ENCODE measurements at places on chromosomes 12 and 14.

DNA sequence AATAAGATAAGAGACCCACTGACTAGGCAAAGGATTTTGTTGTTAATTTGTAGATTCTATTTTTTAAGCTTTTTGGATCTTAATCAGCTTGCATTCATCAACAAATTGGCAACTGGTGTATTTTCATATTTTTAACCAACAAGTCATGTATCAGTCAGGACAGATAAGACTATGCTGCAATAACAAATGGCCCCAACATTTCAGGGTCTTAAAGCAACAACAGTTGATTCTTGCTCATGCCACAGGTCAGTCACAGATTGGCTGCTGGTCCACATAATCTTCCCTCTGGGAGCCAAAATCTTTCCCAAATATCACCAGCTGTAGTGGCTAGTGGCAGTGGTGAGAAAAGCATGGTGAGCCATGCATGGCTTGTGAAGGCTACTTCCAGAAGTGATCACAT is 21.9 kb upstream of the SERPINA12 start:
- no peak overlapping the region for H3K27ac ChIP-seq
- H3K36me3 ChIP-seq, result no peaks in the 10 kb centered on the region
- no peaks in the 10 kb centered on the region for H3K4me1 ChIP-seq
- no peak overlapping the region for H3K4me3 ChIP-seq
- no peak for DNase-seq

GRCh38 chr12:42587601-42588523 is 1.7 kb downstream of the PRICKLE1 start:
- no peaks in the 10 kb centered on the region for H3K36me3 ChIP-seq
- peaks cover 48% of the 10 kb centered on the region for H3K27me3 ChIP-seq
- no peak overlapping the region for H3K4me3 ChIP-seq
- no peak for DNase-seq

- H3K36me3 ChIP-seq, result no peaks in the 10 kb centered on the region
- no peak overlapping the region for H3K4me3 ChIP-seq
- no peak for DNase-seq
- no peaks in the 10 kb centered on the region for H3K27me3 ChIP-seq
Measured at GRCh38 chr14:101207897-101208296, 304.4 kb upstream of the RTL1 start.

- H3K4me3 ChIP-seq, result no peak overlapping the region
- DNase-seq, result no peak
- peaks cover 14% of the 10 kb centered on the region for H3K36me3 ChIP-seq
- H3K4me1 ChIP-seq, result no peaks in the 10 kb centered on the region
Measured at GRCh38 chr14:96565811-96566210, 63.6 kb downstream of the PAPOLA start.

DNA sequence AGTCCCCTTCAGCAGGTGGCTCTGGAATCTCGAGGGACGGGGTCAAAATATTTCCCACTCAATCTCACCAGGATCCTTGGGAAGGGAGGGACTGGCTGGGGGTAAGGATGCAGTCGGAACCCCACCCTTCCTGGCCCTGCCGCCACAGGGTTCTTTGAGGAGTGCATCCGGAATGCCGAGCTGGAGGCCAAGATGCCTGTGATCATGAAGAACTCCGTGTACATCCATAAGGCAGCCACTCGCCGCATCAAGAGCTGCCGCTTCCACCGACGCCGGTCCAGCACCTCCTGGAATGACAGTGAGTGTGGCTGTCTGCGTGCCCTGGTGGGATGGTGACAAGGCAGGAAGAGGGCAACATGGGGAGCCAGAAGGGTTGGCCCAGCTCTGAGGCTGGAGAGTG is 43.1 kb downstream of the PLEKHD1 start:
- no peak for DNase-seq
- no peak overlapping the region for H3K27ac ChIP-seq
- H3K36me3 ChIP-seq, result no peaks in the 10 kb centered on the region
- H3K4me3 ChIP-seq, result no peak overlapping the region

- no peaks in the 10 kb centered on the region for H3K36me3 ChIP-seq
- H3K4me3 ChIP-seq, result no peak overlapping the region
- DNase-seq, result no peak
- no peak overlapping the region for H3K27ac ChIP-seq
- no peaks in the 10 kb centered on the region for H3K4me1 ChIP-seq
Measured at GRCh38 chr12:18753481-18754123, 15.7 kb downstream of the CAPZA3 start.

GRCh38 chr12:11777962-11778361 is 128.5 kb downstream of the ETV6 start:
- H3K36me3 ChIP-seq, result peaks cover 2% of the 10 kb centered on the region
- H3K27me3 ChIP-seq, result no peaks in the 10 kb centered on the region
- peaks cover 28% of the 10 kb centered on the region for H3K4me1 ChIP-seq

DNA sequence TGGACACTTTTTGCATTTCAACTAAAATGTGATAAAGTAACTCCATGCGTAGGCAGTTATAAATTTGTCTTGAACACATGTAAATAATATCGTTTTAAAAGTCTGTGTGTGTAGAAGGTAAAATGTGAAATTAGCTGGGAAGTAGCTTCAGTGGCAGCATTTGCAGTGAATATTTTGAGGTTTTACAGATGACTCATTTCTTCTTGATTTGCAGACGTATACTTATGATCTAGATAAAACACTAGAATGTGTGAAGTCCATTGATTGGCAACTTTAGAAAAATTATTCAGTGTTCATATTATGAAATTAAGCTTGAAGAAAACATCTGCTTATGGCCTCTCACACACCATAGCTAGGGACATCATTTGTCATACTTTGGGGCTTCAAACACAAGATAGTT is 788.6 kb upstream of the NOVA1 start:
- H3K36me3 ChIP-seq, result no peaks in the 10 kb centered on the region
- H3K27ac ChIP-seq, result no peak overlapping the region
- no peaks in the 10 kb centered on the region for H3K4me1 ChIP-seq
- no peak for DNase-seq
- H3K4me3 ChIP-seq, result no peak overlapping the region
- H3K27me3 ChIP-seq, result no peaks in the 10 kb centered on the region

GRCh38 chr12:57276935-57277563 is 26.1 kb upstream of the STAC3 start:
- H3K4me1 ChIP-seq, result peaks cover 15% of the 10 kb centered on the region
- no peak overlapping the region for H3K4me3 ChIP-seq
- no peak overlapping the region for H3K27ac ChIP-seq
- DNase-seq, result no peak
- no peaks in the 10 kb centered on the region for H3K27me3 ChIP-seq
- peaks cover 57% of the 10 kb centered on the region for H3K36me3 ChIP-seq

DNA sequence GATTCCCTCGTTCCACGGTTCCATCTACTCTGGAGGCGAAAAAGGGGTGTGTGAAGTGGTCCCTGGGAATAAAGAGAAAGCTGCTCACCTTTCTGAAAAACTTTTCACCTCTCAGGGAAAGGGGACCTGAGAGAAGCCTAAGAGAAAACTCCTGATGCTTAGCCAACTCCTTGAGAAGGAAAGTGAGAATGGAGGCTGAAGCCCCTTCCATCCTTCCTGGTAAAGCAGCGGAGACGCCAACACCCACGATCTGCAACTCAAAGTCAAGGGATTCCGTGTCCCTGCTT is 110.0 kb downstream of the ARF6 start:
- no peaks in the 10 kb centered on the region for H3K36me3 ChIP-seq
- peak overlapping the region; percentile 98 for H3K27ac ChIP-seq
- H3K27me3 ChIP-seq, result no peaks in the 10 kb centered on the region
- DNase-seq, result no peak

- peak overlapping the region; percentile 69 for H3K4me3 ChIP-seq
- H3K36me3 ChIP-seq, result no peaks in the 10 kb centered on the region
- H3K4me1 ChIP-seq, result peaks cover 69% of the 10 kb centered on the region
- no peaks in the 10 kb centered on the region for H3K27me3 ChIP-seq
- peak overlapping the region; percentile 87 for H3K27ac ChIP-seq
- peak; percentile 44 for DNase-seq
Measured at GRCh38 chr12:121628536-121628935, 2.2 kb downstream of the ORAI1 start.

- H3K27me3 ChIP-seq, result peaks cover 5% of the 10 kb centered on the region
- H3K4me3 ChIP-seq, result no peak overlapping the region
- peaks cover 20% of the 10 kb centered on the region for H3K4me1 ChIP-seq
- H3K27ac ChIP-seq, result no peak overlapping the region
- H3K36me3 ChIP-seq, result no peaks in the 10 kb centered on the region
- no peak for DNase-seq
Measured at GRCh38 chr12:52360663-52361271, 6.5 kb downstream of the KRT85 start.

GRCh38 chr14:92657457-92658142 is 90.8 kb downstream of the LGMN start:
- H3K4me1 ChIP-seq, result peaks cover 57% of the 10 kb centered on the region
- peak; percentile 29 for DNase-seq
- peak overlapping the region; percentile 31 for H3K27ac ChIP-seq
- H3K27me3 ChIP-seq, result no peaks in the 10 kb centered on the region
- H3K4me3 ChIP-seq, result no peak overlapping the region

- no peak overlapping the region for H3K27ac ChIP-seq
- peak; percentile 38 for DNase-seq
- H3K36me3 ChIP-seq, result no peaks in the 10 kb centered on the region
- peaks cover 35% of the 10 kb centered on the region for H3K27me3 ChIP-seq
- H3K4me3 ChIP-seq, result no peak overlapping the region
- peaks cover 52% of the 10 kb centered on the region for H3K4me1 ChIP-seq
Measured at GRCh38 chr14:102927346-102927877, 4.9 kb downstream of the AMN start.

- no peaks in the 10 kb centered on the region for H3K27me3 ChIP-seq
- peak overlapping the region; percentile 51 for H3K27ac ChIP-seq
- no peak overlapping the region for H3K4me3 ChIP-seq
- H3K4me1 ChIP-seq, result peaks cover 18% of the 10 kb centered on the region
- no peaks in the 10 kb centered on the region for H3K36me3 ChIP-seq
Measured at GRCh38 chr14:59245809-59246295, 57.4 kb downstream of the DAAM1 start.

- H3K4me3 ChIP-seq, result no peak overlapping the region
- no peak for DNase-seq
- peaks cover 4% of the 10 kb centered on the region for H3K36me3 ChIP-seq
- peaks cover 29% of the 10 kb centered on the region for H3K4me1 ChIP-seq
- no peaks in the 10 kb centered on the region for H3K27me3 ChIP-seq
Measured at GRCh38 chr14:77542421-77543239, 44.0 kb upstream of the ISM2 start.

GRCh38 chr12:89225401-89225800 is 126.9 kb downstream of the DUSP6 start:
- no peak overlapping the region for H3K27ac ChIP-seq
- no peaks in the 10 kb centered on the region for H3K27me3 ChIP-seq
- no peak for DNase-seq
- H3K4me3 ChIP-seq, result no peak overlapping the region
- no peaks in the 10 kb centered on the region for H3K4me1 ChIP-seq
- H3K36me3 ChIP-seq, result no peaks in the 10 kb centered on the region

DNA sequence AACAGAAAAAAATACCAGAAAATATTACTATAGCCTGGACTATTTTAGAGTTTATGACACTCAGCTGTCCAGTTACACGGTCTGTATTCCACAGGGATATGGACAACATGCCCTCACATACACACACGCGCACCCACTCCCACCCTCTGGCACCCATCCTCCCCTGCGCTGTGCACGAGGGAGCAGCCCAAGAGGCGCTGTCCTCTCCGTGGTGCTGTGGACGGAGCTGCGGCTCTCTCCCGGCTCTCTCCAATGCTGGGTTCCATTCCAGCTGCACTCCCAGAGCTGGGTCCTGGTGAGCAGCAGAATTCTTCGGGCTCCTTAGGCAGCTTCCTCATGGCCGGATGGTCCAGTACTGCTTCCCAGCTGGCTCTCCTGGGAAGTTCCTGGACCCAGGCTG is 6.0 kb upstream of the NGB start:
- DNase-seq, result no peak
- peaks cover 9% of the 10 kb centered on the region for H3K27me3 ChIP-seq
- no peak overlapping the region for H3K4me3 ChIP-seq
- peaks cover 2% of the 10 kb centered on the region for H3K36me3 ChIP-seq
- no peaks in the 10 kb centered on the region for H3K4me1 ChIP-seq

- H3K27ac ChIP-seq, result no peak overlapping the region
- no peak overlapping the region for H3K4me3 ChIP-seq
Measured at GRCh38 chr14:45177076-45177475, 41.3 kb downstream of the FANCM start.

DNA sequence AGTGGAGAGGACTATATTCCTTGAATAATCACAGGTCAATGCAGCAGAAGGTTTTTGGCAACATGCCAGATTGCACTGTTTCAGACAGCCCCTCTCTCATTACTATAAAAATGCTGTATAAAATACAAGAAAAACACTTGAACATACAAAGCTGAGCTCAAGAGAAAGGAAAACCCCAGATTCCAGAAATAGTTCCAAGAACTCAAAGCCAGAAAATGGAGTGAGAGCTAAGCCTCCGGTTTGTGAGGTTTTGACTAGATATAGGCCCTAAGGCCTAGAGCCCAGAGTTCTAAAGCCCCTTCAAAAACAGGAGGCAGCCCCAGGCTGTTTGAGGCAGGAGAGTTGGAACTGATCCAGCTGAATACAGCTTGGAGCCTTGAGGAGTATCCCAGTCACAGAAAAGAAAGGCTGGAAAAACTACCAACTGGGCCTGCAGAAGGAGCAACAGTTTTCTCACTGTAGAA is 29.4 kb upstream of the ACTN1 start:
- no peaks in the 10 kb centered on the region for H3K27me3 ChIP-seq
- no peaks in the 10 kb centered on the region for H3K36me3 ChIP-seq
- DNase-seq, result no peak

GRCh38 chr12:118332511-118332910 is 40.2 kb downstream of the TAOK3 start:
- H3K36me3 ChIP-seq, result peaks cover 1% of the 10 kb centered on the region
- H3K4me3 ChIP-seq, result no peak overlapping the region
- no peak for DNase-seq
- H3K27ac ChIP-seq, result no peak overlapping the region
- no peaks in the 10 kb centered on the region for H3K27me3 ChIP-seq

GRCh38 chr12:32695787-32696186 is 16.7 kb downstream of the DNM1L start:
- H3K4me1 ChIP-seq, result no peaks in the 10 kb centered on the region
- no peak overlapping the region for H3K27ac ChIP-seq
- H3K27me3 ChIP-seq, result no peaks in the 10 kb centered on the region
- H3K36me3 ChIP-seq, result peaks cover 2% of the 10 kb centered on the region

Measured in B cell (primary cell).